ENCODE measurements at places on chromosomes 5 and 9.

DNA sequence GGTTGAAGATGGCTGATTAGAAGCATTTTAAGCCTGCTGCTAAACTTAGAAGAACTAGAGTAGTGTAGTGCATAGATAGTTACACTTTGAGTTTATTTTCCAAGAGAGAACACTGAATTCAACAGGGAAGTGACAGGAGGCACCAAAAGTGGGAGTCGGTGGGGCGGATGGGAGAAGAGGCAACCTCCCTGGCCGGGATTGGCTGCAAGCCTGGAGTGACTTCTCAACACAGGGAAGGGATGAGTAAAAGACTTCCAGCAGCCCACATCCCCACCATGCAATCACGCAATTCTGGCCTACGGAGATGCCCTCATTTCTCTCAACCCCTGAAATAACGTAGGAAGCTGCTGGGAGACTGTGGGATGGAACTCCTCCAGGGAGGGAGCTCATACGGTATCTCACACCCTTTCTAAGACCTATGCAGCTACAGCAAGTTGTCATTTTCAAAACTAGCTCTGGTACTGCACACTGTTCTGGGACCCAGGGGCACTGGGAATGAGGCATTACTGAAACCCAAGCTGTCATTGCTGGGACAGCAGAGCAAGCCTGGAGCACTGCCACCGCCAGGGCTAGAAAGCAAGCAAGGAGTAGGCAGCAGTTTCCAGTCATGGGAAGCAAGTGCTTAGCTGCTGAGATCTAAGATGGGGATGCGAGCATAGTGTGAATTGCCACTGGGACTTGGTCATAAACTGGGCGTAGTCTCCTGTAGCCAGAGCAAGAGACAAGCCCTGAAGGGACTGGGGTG is 331.6 kb upstream of the PTGER4 start:
- DNase-seq: no peak

- peak; percentile 86 for DNase-seq
Measured at GRCh38 chr9:133144142-133144903, 19.4 kb downstream of the GBGT1 start.

GRCh38 chr5:68431601-68432337 is 216.2 kb downstream of the PIK3R1 start:
- DNase-seq: no peak

GRCh38 chr9:85603936-85604335 is 137.8 kb downstream of the AGTPBP1 start:
- no peak for DNase-seq

GRCh38 chr5:150202501-150202900 is 12.6 kb downstream of the SLC6A7 start:
- DNase-seq: no peak
